ENCODE measurements at places on chromosomes 1 and 21. TPM values are rescaled to one million over a fixed set of nuclear protein-coding genes. Genes with fewer than 3 reads are reported as not detected.

GRCh38 chr1:162145966-162146696 is 76.6 kb downstream of the NOS1AP start:
- DNase-seq: peak; percentile 27

DNA sequence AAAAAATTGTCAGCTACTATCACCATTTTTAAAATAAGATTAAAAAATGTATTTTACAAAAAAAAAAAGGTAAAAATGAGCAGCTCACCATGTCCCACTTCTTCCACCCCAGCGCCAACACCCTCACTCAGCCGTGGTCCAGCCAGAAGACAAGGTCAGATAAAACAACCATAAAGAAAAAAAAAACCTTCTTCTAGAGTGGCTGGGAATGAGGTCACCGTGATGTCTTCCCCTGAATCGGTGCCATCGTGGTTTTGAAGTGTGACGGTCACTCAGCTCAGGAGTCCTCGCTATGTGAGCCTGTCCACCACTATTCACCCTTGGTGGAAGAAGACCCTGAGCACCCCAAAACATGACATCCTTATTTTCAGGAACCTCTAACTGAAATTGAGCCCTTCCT is 38.1 kb downstream of the B3GALT5 start:
- no peak for DNase-seq

- DNase-seq: no peak
These were observed 24.6 kb downstream of the MAPKAPK2 start for GRCh38 chr1:206709322-206709721.

- peak; percentile 64 for DNase-seq
These were observed 31.3 kb upstream of the CLCA4 start for GRCh38 chr1:86515597-86515996.

- peak; percentile 52 for DNase-seq
These were observed 51.5 kb upstream of the SLC22A15 start for GRCh38 chr1:115924770-115925169.

GRCh38 chr1:26361605-26362122 is 7.7 kb upstream of the CRYBG2 start:
- DNase-seq: no peak

DNA sequence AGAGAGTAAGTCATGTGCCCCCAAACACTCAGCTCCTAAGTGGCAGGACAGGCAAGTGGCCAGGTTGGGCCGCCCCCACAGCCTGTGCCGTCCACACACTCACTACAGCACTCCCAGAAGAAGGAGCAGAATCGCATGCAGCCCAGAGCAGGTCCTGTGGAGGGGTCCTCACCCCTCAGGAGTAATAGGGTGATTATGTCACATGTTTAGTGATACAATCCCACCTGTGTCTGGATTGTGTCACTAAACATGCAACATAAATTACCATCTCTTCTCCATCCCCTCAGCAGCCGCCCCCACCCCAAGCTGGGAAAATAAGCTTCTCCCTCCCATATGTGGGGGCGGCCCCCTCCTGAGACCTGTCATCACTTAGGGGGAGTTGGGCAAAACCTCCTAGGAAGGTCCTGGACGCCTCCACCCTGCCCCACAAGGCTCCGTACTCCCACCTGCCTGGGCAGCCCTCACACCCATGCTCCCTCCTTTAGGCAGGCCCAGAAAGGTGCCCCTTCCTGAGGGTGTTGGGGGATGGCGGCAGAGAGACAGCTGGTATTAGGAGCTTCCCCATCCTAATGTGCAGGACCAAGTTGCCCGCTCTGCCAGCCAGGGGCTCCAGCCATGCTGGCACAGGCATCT is 56.9 kb downstream of the STUM start:
- DNase-seq: no peak

DNA sequence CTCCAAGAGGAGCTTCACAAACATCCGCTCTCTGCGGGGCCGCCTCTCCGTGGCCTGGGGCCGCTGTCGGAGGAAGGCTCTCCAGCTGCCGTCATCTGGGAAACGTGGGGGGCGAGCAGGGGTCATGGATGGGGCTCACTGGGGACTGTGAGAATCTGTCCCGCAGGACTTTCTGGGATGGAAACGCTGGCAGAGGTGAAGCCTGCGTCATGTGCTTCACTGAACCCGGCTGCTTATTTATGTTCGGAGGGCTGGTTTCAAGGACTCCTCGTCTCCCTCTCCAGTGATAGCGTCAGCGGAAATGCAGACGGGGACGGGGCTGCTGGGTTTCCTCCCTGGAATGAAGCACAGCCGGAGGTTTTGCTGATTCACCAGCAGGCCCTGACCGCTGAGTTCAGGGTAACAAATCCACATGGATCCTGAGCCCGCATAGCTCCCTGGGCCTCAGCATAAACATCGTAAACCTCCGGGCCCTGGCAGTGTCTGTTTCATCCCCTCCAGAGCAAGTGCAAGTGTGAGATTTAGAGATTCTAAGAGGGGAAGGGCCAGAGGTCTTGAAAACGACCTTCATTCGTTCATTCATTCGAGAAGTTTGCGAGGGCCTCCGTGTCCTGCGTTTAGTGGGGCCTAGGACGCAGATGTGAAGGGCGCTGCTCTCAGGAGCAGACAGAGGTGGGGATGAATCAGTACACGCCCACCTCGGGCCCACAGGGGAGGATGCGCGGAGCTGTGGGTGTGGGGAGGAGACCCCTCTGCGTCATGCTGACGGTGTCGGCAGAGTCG is 7.0 kb upstream of the POFUT2 start:
- no peak for DNase-seq

DNA sequence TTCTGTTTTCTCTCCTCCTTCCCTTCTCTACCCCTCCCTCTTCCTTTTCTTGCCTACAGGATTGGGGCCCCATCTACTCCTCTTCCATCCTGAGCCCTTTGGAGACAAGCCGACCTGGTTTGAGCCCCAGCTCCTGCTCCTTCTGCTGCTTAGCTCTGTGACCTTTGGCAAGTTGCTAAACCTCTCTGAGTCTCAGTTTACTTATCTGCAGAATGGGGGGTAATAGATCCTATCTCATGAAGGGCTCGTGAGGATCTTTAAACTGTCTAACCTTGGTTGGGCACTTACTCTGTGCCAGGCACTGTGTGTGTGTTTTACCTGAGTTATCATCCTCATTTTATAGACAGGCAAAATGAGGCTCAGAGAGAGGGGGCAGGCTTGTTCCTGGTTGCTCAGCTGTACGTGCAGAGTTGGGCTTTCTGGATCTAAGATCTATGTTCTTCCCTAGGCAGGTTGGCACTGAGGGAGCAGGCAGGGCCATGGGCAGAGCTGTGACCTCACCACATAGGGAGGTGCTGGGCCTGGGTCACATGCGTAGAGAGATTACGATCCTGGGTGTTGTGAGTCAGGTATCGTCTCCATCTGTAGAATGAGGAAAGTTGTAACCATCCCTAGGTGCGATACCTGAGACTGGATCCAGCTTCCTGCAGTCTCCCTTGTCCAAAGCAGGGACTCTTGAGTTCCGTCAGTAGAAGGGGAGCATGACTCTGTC is 58.5 kb downstream of the FOXO6 start:
- DNase-seq: no peak

- DNase-seq: no peak
These were observed 174.8 kb upstream of the SYT6 start for GRCh38 chr1:114328361-114328904.

DNA sequence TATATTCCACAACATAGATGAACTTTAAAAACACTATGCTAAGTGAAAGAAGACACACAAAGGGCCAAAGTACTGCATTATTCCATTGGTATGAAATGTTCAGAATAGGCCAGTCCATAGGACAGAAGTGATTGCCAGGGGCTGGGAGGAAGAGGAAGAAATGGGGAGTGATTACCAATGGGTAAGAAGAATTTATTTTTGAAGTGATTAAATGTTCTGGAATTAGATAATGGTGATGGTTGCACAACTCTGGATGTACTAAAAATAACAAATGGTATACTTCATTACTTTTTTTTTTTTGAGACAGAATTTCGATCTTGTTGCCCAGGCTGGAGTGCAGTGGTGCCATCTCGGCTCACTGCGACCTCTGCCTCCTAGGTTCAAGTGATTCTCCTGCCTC is 61.7 kb downstream of the CHD5 start:
- no peak for DNase-seq

DNA sequence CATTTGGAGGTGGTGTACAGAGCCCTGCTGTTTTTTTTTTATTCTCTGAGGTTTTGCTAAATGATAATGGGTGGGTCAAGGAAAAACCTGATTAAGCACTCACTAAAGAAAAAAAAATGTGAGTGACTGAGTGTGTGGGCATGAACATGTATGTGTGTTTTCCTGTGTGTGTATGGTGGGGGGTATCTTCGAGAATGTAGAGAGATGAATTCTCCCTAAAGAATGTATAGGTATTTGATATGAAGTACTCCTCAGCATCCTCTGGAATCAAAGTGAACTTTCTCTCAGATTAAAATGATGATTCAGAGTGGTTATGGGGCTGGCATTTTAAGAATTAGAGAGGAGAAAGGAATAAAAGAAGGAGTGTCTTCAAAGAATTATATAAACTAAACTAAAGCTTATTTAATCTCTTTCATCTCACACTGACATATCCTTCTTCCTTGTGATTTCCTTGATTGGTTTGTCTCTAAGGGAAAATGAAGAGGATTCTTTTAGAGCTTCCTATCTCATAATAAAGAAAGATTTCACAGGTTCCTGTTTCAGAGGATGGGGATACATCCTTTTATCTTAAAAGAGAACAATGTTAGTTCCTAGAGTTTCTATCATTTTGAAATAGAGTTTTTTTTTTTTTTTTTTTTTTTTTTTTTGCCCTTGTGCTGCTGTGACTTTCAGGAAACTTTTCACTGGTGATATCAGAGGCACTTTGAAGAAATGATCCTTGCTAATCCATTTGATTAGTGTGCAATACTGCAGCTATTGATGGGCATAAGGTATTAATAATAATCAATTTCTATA is 23.9 kb downstream of the S1PR1 start:
- no peak for DNase-seq

The USH2A gene
- total RNA-seq: 0.04 TPM

The TOE1 gene
- total RNA-seq: 6.1 TPM

The KCNQ4 gene
- not detected for total RNA-seq

The S100A2 gene
- total RNA-seq: not detected

The ST6GALNAC3 gene
- 23.6 TPM for total RNA-seq

The CYYR1 gene
- 25.7 TPM for total RNA-seq

The ARID1A gene
- 43.1 TPM for total RNA-seq

All from neural progenitor cell (in vitro differentiated cells).